ENCODE measurements at places on chromosomes 2 and 18. TPM values are rescaled to one million over a fixed set of nuclear protein-coding genes. Genes with fewer than 3 reads are reported as not detected.

Gene STEAP3
- total RNA-seq: 18.1 TPM

Gene TRABD2A
- total RNA-seq: 10.7 TPM

DNA sequence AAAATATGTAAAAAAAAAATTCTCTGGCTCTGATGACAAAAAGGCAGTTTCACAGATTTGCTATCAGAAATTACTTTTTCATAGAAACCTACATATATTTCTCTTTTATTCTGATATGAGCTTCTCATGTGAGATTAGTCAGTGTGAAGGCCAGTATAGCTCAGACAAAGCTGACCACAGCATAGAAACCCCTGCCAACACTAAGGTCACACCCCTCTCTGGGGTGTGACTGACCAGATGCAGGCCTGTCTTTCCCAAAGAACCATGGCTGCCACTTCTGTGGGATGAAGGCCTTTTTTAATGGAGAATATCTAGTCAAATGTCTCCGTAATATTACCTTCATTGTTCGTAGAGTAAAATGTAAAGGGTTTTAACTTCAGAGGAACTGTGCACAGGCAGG is 330.3 kb upstream of the KCNJ3 start:
- no peaks in the 10 kb centered on the region for H3K4me1 ChIP-seq
- H3K4me3 ChIP-seq: no peak overlapping the region
- H3K27ac ChIP-seq: no peak overlapping the region
- H3K27me3 ChIP-seq: no peaks in the 10 kb centered on the region
- no peaks in the 10 kb centered on the region for H3K36me3 ChIP-seq

Gene DNAJC10
- 111 TPM for total RNA-seq

- DNase-seq: no peak
- peaks cover 44% of the 10 kb centered on the region for H3K36me3 ChIP-seq
- no peaks in the 10 kb centered on the region for H3K27me3 ChIP-seq
- no peak overlapping the region for H3K4me3 ChIP-seq
- H3K4me1 ChIP-seq: peaks cover 14% of the 10 kb centered on the region
- no peak overlapping the region for H3K27ac ChIP-seq
These were observed 66.2 kb downstream of the ROCK2 start for GRCh38 chr2:11278219-11278618.

- DNase-seq: no peak
- H3K4me3 ChIP-seq: no peak overlapping the region
- no peak overlapping the region for H3K27ac ChIP-seq
- H3K36me3 ChIP-seq: no peaks in the 10 kb centered on the region
These were observed 46.3 kb downstream of the TNFRSF11A start for GRCh38 chr18:62371436-62371835.

GRCh38 chr2:100983684-100984310 is 18.3 kb upstream of the RPL31 start:
- no peak for DNase-seq
- no peaks in the 10 kb centered on the region for H3K27me3 ChIP-seq
- H3K4me3 ChIP-seq: no peak overlapping the region
- H3K4me1 ChIP-seq: peaks cover 21% of the 10 kb centered on the region
- no peaks in the 10 kb centered on the region for H3K36me3 ChIP-seq

Gene GNLY
- not detected for total RNA-seq

Data from HFFc6 (cell line).